ENCODE measurements at places on chromosomes 3 and 15.

DNA sequence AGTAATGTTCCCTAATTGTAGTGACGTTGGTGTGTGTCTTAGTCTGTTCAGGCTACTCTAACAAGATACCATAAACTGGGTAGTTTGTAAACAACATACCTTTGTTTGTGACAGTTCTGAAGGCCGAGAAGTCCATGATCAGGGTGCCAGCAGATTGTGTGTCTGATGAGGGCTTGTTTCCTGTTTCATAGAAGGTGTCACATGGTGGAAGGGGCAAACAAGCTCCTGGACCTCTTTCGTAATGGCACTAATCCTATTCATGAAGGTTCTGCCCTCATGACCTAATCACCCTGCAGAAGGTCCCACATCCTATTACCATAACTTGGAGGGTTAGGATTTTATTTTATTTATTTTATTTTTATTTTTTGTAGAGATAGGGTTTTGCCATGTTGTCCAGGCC lies 11.1 kb downstream of the ATXN7 start:
- no peak for DNase-seq

- DNase-seq: no peak
Observed at GRCh38 chr15:54514601-54515000, 536.4 kb downstream of the UNC13C start.

GRCh38 chr3:53754325-53754724 lies 91.9 kb downstream of the CHDH start:
- DNase-seq: no peak

DNA sequence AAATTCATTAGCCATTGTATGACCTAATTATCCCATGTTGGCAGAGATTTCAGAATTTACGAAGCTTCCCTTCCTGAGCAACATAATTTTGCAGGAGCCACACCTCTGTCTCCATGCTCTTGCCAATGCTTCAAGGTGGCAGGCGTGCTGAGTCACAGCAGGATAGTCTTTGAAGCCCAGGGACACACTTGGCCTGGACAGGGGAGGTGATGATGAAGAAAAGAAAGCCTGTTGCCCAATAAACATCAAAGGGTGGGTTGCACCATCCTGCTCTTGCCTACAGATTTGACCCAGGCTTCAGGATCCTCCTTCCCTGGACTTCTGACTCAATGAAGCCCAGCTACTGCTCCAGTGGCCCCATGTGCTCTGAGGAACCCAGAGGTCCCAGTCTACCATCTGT lies 117.1 kb downstream of the MINAR1 start:
- no peak for DNase-seq

GRCh38 chr3:142259359-142259758 lies 34.0 kb upstream of the GK5 start:
- DNase-seq: no peak

DNA sequence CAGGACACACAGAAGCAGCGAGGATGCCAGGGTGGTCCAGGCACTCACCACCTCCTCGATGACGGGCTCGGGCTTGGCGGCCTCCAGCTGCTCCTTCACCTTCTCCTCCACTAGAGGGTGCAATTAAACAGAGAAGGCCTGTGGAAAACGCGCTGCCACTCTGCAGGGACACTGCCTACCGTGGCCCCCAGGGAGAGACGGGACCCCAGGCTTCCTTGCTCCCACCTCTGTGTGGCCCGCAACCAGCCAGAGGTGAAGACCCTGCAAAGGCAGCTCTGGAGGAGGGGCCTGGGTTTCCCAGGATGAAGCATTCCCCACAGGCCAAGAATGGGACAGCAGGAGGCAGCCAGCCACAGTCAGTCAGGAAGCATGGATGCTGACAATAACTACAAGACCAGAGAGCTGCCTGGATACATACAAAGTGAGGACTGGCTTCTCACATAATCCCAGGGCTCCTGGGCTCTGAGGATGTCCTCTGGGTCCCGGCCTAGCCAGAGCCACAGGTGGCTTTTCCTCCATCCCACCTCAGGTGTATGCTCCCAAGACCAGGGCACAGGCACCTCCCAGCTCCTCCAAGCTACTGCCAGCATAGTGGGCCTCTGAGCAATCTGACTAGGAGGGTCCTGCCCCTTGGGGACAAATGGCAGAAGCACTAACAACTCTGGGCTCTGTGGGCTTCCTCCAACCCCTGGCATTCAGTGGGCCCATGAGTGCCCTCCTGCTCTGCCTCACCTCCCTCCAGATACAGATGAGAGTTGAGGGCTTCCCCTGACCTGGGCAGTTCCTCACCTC lies 46.2 kb downstream of the PTH1R start:
- peak; percentile 69 for DNase-seq

- DNase-seq: no peak
Observed at GRCh38 chr3:156859578-156859977, 33.4 kb downstream of the LEKR1 start.

DNA sequence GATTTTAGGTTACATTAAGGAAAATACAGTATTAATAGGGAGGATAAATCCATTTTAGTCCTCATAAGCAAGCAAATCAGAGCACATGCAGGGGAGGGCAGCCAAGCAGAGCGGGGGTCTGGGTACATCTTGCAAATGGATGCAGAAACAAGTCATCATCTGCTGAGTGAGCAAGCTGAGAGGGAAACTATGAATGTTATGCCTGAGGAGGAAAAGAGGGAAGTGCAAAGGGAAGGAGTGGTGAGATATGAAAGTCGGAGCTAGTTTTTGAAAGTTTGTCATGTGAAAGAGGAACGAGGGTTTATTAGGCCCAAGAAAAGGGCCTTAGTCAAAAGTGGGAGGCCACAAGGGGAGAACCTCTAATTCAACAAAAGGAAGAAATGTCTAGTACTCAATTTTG lies 15.4 kb downstream of the PTX3 start:
- DNase-seq: no peak

DNA sequence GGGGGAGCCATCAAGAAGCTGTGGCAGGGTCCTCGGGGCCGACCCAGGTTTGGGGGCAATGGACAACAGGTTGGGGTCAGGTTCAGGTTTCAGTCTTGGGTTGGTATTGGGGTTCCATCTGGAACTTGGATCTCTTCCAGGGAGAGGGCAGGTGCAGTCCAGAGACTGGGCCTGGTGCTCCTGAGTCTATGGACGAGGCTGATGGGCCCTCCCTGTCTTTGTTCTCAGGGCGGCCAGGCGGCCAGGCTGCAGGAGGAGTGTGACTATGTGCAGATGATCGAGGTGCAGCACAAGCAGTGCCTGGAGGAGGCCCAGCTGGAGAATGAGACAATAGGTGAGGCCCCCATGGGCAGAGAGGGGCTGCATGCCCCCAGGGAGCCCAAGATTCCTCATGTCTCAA lies 11.1 kb downstream of the VIPR1 start:
- no peak for DNase-seq

DNA sequence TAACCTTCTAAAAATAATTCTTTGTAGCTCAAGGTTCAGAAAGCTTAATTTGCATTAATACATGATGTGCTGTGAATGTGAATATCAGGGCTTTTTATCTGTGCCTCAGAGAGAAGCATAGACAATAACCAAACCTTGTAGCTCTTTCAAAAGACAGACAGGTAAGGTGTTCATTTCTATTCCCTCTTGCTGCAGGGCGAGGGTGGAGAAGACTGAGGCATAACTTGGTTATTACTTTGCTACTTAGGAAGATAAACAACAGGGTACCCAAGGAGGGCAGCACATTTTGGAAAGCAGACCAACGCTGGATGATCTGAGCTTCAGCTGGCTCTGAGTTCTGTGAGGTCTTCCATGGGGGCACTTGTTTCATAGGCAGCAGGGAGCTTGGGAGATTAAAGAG lies 408.6 kb upstream of the RARB start:
- no peak for DNase-seq

DNA sequence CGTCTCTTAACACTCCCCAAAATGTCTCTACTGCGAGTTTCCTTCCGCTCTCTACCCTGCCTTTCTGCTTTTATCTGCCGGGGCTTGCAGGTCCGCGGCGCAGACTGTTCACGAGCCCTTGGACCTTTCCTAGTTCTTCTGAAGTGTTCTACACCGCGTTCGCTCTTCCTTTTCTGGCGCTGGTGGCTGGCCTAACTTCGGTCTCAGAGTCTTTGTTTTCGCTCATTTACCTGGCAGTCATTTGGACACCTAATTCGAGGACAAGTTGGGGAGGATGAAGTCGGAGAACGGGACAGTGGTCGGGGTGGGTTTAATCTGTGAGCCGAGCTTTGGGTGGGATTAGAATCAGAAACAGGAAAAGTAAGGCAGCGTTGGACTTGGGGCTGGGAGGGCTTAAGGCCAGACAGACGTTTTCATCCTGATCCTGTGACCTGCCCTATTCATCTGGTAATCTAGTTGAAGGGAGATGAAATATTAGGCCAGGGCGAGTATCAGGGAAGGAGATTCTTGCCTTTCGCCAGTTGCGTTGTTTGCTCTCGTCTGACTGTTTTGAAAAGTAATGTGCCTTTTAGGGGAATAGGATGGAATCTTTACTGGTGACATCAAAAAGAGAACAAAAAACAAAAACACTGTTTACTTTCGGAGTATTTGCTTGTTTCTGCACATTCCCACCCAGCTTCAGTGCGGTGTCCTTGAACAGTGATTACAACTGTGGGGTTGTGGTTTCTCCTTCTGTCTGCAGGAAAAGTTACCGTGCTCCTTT lies 1.8 kb downstream of the DIPK2A start:
- peak; percentile 88 for DNase-seq

GRCh38 chr15:99098991-99099390 lies 5.9 kb upstream of the SYNM start:
- no peak for DNase-seq

DNA sequence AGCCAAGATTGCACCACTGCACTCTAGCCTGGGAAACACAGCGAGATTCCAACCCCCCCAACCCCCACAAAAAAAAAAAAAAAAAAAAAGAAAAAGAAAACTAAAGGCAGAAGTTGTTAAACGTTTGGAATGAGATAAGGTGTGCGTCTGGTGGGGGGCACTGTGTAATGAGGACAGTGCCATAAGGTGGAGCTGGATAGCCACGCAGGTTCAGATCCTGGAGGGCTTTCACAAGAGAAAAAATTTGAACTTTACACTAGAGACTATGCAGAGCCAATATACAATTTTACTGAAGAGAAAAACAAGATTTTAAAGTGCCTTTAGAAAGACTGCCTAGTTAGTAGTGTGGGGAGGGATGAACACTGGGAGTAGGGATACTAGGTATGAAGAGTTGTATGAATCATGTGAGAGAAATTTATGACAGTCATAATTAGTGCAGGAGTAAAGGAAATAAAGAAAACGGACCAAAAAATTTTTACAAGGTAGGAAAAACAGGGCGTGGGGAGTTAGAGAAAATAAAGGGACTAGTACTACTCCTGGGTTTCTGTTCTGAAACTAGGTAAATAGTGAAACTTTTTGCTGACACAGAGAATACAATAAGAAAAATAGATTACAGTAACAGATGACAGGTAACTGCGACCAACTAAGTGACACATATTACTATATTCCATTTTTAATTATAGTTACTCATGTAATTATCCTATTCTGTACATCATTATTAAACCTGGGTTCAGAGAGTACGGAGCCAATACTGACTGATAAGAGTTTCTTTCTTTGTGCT lies 108.1 kb downstream of the PEAK1 start:
- DNase-seq: no peak

DNA sequence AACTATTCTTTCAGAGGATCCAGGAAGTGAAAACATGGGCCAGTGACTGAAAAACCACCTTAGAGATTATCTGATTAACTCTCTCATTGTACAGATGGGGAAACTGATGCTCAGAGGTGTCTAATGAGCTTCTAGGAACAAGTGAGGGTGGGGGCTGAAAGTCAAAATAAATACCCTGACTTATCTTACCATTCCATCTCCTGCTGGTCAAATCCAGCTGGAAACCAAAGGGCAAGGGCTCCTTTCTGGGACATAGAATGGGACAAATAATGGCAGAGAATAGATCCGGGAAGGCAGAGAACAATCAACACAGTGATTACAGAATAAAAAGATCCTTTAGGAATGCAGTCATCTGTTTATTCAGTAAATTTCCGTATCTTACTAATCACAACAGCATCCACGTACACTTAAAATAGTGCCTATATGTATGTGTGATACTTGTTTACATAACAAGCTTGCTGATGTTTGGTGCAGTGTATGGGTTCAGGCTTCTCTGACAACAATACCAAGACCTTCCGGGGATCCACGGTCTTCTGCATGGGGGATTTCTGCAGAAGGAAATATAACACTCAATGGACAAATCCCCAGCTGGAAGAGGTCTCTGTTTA lies 173.2 kb downstream of the THSD4 start:
- no peak for DNase-seq

DNA sequence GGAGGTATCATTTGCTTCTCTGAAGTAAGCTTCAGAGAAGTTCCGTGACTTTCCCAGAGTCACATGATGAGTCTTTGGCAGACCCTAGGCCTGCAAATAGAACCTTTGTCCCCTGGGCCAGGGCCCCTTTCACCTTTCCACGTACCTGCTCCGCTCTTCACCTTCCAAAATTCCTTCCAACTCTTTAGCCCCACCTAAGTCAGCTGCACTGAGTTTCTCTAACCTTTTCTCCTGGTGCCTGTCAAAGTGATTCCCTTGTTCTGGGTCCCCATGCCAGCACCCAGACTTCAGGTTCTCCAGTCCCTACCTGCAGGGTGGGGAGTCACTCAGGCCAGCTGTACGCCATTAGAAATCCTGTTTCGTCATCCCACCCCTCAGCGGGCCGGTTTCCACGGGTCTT lies 12.8 kb downstream of the LYZL4 start:
- DNase-seq: no peak

DNA sequence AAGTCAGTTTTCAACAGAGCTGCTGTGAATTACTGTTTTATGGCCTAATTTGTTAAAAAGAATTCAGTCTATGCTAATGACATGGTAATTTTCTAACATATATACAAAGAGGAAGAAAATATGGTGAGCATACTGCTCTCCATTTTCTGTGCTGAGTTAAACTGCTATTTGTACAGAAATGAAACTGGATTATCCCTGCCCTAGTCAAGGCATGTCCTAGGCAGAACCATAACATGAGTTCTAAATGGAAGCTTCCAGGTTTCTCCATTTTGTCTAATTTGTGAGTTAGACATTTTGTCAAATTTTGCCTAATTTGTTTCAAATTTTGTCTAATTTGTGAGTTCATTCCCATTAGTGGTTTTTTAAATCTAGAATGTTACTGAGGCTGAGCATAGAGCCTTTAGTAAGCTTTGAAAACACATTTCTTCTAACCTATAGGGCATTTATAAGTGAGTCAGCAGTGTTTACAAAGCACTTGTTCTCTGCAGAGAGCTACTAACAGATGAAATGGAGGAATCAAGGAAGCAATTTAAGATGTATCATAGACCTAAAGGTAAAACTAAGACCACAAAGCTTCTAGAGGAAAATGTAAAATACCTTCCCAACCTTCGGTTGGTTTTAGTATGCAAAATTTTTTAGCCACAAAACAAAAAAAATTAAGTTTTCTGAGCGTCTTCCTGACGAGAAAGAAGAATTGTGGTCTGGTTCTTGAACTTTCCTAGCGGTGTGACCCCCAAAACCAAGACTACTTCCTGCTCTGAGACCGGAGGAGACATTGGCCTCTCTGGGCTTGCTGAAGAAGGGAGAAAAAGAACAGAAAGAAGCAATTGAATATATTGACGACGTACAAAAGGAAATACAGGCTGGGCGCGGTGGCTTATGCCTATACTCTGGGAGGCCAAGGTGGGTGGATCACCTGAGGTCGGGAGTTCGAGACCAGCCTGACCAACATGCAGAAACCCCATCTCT lies 9.8 kb downstream of the P2RY14 start:
- no peak for DNase-seq
